AG10803 (cell line): ENCODE measurements at places on chromosomes 7 and 10.

DNA sequence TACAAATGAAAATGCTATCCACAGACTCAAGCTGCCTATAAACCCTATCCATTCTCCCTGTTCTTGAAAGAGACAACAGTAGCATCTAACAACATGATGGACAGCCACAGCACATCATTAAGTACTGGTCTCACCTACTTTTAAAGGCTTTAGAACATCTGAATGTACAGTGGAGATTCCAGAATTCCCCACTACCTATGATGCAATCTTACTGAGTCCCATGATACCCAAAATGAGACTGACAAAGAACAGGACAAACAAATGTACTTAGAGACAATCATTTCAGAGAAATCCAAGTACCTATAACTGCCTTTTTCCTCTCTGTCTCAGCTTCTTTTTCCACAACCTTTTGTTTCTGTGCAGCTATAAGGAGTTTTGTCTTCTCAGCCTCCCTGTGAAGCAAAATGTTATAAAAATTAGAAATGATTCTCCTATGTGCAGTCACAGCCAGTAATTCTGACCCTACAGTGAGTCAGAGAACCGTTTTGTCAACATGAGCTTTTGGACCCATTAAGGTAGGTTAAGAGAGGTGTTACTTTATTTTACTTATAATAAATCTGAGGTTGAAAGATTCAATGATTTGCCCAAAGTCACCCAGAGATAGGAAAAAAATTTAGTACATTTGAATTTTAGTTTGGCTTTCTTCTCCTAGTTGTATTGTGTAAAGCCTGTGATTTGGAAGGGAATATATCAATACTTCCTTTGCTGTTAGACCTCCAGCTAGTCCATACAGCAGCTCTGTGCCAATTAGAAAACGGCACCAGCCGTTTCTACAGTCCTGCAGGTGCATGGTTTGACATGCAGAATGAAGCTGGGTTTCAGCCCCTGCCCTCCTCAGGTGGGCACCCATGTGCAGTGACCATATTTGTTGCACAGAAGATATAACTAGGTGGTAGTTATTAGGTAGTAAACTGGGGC, 21.9 kb downstream of the ERLIN1 start:
- no peak for DNase-seq

GRCh38 chr7:157009778-157010587, 480 bp downstream of the MNX1 start:
- DNase-seq = no peak

GRCh38 chr7:44057849-44058758, 7.3 kb downstream of the PGAM2 start:
- no peak for DNase-seq

- DNase-seq = peak; percentile 59
These were observed 74.4 kb upstream of the TCF7L2 start for GRCh38 chr10:112875476-112876267.

GRCh38 chr7:30789334-30789711, 18.1 kb downstream of the MINDY4 start:
- peak; percentile 87 for DNase-seq

- DNase-seq = no peak
These were observed 121.2 kb upstream of the TARP start for GRCh38 chr7:38394660-38395059.

DNA sequence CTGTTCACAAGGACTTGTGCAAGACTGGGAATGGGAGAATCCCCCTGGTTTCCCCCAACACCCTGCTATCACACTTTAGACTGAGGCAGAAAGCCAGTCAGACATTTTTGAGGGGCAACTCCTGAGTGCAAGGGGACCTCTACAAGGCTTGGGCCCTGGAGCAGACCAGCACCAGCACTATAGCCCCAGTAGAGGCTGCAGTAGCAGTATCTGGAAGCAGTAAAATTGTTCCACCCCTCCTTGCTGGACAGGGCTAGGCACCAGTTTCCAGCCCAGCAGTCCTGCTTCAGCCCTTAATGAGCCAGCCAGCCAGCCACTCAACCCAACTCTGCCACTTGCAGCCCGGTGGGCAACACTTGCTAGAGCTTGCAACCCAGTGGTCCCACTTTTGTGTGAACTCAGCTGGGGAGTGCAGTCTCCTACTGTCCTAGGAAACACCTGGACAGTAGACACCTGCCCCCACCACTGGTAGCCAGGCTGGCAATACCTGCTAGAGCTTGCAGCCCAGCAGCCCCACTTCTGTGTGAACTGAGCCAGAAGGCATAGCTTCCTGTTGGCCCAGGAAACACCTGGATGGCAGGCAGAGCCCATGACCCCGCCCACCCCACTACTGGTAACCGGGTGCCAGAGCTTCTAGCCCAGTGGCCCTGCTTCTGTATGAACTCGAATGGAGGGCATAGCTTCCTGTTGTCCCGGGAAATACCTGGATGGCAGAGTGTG, 65.0 kb downstream of the FBXL13 start:
- DNase-seq = no peak

GRCh38 chr10:60430836-60431597, 41.3 kb upstream of the ANK3 start:
- no peak for DNase-seq

DNA sequence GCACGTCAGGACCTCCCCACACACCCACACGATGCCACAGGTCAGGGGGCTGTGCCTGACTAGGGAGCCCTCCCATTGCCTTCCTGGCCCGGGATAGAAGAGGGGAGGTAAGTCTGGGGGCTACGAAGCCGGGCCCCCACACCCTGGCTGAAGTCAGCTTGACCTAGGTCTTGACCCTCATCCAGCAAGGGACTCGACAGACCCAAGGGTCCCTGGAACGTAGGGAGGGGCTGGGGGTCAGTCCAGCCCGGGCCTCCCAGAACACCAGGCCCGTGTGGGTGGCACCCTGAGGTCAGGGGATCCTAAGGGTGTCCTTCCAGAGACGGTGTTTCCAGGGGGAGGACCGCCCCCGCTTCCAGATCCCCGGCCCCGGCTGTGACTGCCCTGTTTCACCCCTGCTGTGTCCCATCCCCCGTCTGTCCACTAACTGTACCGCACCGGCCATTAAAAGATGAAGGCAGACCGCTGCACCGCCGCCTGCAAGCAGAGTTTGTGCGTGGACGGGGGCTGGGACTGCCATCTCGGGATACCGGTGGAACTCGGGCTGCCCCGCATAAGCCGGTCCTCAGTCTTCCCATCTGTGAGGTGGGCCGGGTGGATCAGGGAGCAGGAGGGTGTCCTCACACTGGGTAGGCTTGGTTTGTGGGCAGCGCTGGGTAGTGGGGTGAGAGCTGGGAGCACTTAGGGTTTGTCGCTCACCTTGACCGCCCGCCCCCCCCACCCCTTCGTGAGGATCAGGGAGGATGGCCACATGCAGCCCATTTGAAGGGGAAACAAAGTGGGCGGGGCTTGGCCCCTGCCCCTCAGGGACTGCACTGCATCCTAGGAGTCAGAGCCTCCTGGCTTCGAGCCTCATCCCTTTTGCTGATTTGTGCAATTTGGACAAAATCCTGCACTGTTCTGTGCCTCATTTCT, 21.1 kb downstream of the SLC29A4 start:
- no peak for DNase-seq

- DNase-seq = no peak
These were observed 21.9 kb upstream of the ZNF212 start for GRCh38 chr7:149217570-149217969.

GRCh38 chr10:55058800-55059199, 257.8 kb upstream of the PCDH15 start:
- DNase-seq = no peak

GRCh38 chr7:112143136-112143535, 63.1 kb downstream of the DOCK4 start:
- DNase-seq = peak; percentile 32

GRCh38 chr7:157488966-157489365, 152.2 kb downstream of the DNAJB6 start:
- DNase-seq = no peak

GRCh38 chr10:30782157-30782536, 152.6 kb upstream of the LYZL2 start:
- DNase-seq = no peak

DNA sequence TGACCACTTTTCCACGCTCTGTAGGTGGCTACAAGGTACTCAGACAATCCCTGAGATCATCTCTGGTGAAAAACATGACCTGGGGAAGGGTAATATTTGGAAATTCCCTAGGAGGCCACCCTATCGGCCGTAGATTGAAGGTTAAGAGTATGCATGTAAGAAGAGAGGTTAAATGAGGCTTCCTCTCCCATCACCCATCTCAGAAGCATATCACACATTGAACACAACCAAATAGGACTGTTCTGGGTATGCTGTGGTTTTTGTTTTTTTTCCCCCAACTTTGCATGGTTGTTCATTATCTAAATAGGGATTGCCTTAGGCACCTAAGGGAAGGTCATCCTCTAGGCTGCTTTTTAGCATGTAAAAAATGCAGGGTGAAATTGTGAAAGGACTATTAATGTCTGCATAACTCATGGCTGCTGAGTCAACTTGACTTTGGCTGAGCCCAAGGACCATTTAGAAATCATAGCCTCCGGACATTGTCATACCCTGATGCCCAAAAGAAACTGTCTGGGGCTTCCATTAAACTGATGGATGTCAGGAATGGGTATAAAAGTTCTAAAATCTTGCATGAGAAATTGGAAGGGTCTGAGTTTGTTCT, 24.7 kb upstream of the ST8SIA6 start:
- peak; percentile 42 for DNase-seq

DNA sequence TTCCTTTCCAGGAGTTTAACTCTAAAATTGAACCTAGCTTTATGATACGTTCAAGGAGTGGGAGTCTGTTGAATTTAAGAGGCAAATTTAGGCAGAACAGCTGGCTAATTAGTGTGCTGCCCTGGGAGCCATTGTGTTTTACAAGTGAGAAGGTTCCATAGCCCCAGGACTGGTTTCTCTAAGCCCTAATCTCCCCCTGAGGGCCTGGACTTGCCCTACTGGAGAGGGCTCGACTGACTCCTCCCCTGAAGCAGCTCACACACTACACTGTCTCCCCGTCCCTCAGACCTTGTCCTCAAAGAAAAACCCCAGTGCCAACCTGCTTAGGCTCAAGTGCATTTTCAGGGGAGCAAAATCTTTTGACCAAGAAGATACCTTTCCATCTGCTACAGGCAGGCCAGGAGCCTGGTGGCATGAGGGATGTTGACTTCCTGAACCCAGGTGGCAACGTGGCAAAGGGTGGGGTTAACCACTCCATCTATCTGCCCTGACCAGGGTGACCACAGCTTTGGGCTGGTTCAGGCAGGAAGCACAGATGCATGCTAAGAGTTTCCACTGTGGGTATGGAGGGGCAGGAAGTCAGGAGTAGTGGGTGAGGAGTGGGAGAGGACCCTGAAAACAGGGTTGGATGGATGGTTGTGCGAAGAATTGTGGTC, 68.9 kb upstream of the CARD11 start:
- DNase-seq = no peak

GRCh38 chr7:139728203-139728602, 49.6 kb downstream of the HIPK2 start:
- no peak for DNase-seq

DNA sequence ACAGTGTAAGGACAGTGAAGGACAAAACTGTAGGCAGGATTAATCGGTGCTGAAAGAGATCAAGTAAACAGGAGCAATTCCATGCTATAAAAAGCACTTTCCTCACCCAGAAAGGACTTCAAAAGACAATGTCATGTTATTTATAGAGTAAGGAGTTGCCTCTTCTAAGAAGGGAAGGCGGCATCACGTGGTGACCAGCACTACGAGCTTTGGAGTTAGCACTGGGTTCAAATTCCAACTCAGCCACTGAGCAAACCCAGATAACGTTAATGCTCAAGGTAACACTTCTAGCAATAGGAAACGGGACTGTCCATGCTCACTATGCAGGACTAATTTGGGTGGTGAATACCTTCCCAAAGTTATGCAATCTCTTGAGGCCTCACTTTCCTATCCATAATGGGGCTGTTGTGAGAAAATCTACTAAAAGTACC, 715 bp upstream of the PANK1 start:
- DNase-seq = no peak

DNA sequence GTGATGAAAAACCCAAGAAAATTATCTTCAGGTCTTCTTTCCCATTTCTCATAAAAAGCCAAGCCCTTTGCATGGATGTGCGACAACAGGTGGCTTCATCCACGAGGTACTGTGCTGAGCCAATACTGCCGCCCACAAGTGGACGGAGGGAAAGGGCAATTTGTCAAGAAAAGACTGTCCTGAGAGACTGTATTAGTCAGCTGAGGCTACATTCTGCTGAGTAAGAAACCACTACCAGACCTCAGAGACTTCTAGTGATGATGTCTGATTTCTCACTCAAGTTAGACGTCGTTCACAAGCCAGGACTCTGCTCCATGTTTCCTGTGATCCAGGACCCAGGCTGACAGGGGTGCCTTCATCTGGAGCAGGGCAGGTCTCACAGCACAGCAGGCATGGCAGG, 171.5 kb upstream of the CDCA7L start:
- no peak for DNase-seq

DNA sequence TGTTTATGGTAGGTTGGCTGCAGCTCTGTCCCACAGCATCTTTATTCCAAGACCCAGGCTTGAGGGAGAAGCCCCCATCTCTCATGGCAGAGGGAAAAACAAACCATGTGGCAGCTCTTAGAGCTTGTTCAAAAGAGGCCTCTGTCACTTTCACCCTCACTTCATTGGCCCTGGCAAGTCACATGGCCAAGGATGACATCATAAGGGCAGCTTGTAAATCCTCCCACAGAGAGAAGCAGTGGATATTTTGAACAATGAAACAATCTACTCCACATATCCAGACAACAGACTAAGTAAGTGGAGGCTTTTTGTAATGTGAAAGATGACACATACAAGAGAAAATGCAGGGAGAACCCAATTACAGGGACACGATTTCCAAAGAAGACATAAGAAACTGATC, 108.1 kb downstream of the GRID1 start:
- DNase-seq = peak; percentile 17

- no peak for DNase-seq
These were observed 23.7 kb upstream of the ELOVL3 start for GRCh38 chr10:102202386-102202785.

DNA sequence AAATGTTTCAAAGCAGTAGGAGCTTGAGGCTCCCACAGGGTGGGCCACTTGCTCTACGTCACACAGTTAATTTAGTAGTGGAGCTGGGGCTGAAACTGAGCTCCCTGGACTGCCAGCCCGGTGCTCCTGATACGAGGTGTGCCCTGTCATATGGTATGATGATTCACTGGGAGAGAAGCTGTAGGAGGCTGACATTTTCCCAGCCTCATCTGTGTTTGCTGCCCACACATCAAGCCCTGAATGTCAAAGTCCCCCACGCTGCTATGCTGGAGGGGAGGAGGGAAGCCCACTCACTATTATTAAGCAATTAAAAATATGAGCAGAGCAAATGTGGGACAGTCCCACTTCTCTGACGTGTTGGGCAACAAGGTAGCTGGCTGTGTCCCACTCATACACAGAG, 81.2 kb upstream of the SORCS3 start:
- DNase-seq = no peak

DNA sequence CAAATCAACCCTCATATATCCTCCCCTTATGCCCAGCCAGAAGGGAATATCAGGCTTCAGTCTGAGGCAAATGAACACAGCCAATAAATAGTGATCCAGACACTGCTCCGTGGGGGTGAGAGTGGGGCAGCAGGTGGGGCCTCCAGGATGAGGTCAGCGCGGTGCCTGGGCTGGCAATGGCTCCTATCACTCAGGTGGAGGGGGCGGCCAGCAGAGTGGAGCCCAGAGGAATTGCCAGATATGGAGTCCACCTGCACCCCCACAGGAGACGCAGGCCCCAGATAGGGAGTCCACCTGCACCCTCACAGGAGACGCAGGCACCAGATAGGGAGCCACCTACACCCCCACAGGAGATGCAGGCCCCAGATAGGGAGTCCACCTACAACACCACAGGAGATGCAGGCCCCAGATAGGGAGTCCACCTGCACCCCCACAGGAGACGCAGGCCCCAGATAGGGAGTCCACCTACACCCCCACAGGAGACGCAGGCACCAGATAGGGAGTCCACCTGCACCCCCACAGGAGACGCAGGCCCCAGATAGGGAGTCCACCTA, 78.0 kb upstream of the PPP2R2D start:
- no peak for DNase-seq
